Right cardiac atrium (tissue), 5 donors: ENCODE measurements at places on chromosomes 4 and X. TPM values are rescaled to one million over a fixed set of nuclear protein-coding genes. Genes with fewer than 3 reads are reported as not detected.

Gene SCRG1
- total RNA-seq = 1.2 TPM

Gene GPR173
- total RNA-seq = 2.2 TPM

Gene OTUD6A
- not detected for total RNA-seq

Gene ADH1C
- total RNA-seq = 2.0 TPM

Gene CWH43
- total RNA-seq = not detected

Gene PALLD
- 739 TPM for total RNA-seq

Gene IL1RAPL2
- not detected for total RNA-seq

Gene GPR119
- total RNA-seq = not detected

Gene GPAT3
- total RNA-seq = 30.2 TPM

Gene ARR3
- not detected for total RNA-seq

Gene MAGEB17
- not detected for total RNA-seq

Gene SORBS2
- total RNA-seq = 776 TPM

Gene SRPX2
- total RNA-seq = 2.5 TPM

Gene SERPINA7
- not detected for total RNA-seq

Gene PDCL2
- total RNA-seq = not detected

Gene PDGFRA
- 75.3 TPM for total RNA-seq

Gene LDOC1
- total RNA-seq = 7.7 TPM
